ENCODE measurements at places on chromosomes 13 and 19. TPM values are rescaled to one million over a fixed set of nuclear protein-coding genes. Genes with fewer than 3 reads are reported as not detected.

DNA sequence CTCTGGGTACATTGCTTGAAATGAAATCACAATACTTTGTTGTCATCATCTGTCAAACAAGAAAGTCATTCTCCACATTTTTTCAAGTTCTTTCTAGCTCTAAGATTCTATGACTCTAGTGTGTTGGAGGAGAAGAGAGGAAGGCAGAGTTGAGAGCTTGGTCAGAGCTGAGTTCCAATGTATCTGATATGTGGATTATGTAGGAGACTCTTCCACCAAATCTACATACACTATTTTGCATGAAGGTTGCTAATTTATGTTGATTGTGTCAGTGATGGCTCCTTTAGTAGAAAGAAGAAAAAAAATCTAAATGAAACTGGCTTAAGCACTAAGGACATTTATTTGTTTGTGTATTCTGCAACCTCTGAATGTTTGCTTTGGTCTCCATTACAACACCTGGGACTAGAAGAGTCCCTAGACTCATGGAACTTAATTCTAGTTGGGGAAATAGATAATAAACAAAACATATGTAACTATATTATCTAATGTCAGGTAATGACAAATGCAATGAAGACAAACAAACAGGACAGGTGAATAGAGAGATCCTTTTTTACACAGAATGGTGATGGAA is 691.9 kb downstream of the UQCRFS1 start:
- H3K27ac ChIP-seq, result no peak overlapping the region
- H3K4me1 ChIP-seq, result no peaks in the 10 kb centered on the region
- no peak overlapping the region for H3K4me3 ChIP-seq
- no peaks in the 10 kb centered on the region for H3K27me3 ChIP-seq

DNA sequence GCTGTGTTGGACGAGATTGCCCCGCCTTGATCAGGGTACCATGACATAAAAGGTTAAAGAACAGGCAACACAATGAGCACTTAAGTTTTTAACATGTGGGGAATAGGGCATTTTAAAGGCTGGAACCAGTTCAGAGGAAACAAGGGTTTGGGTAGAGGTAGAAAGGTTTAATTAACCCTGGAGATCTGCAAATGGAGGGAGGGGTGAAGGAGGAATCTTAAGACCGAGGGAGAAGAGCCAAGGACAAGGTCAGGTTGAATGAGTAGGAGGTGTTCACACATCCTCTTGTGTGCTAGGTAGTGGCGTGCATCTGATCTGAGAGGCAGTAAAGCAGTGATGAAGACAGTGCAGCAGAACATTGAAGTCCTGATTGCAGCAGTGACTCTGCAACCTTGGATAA is 28.5 kb downstream of the SKA3 start:
- no peak overlapping the region for H3K27ac ChIP-seq
- H3K27me3 ChIP-seq, result no peaks in the 10 kb centered on the region
- no peak for DNase-seq
- H3K36me3 ChIP-seq, result no peaks in the 10 kb centered on the region

DNA sequence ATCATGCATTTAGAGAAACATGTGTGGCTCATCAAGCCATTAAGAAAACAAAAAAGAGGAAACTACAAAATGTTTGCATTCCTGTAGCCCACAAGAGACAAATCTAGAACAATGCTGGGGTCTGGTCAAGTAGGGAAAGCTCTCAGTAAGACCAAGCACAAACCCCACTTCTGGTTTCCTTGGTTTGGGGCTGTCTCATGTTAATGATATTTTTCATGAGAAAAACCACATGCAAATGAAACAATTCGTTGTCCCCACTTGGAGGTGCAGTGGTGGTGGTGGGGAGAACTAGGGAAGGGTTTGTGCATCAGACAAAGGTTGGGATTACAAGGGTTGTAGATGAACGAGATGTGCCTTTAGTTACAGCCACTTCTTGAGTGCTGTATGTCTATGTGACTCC is 7.0 kb upstream of the RB1 start:
- no peaks in the 10 kb centered on the region for H3K36me3 ChIP-seq
- no peaks in the 10 kb centered on the region for H3K27me3 ChIP-seq
- DNase-seq, result no peak
- no peak overlapping the region for H3K4me3 ChIP-seq
- no peaks in the 10 kb centered on the region for H3K4me1 ChIP-seq

DNA sequence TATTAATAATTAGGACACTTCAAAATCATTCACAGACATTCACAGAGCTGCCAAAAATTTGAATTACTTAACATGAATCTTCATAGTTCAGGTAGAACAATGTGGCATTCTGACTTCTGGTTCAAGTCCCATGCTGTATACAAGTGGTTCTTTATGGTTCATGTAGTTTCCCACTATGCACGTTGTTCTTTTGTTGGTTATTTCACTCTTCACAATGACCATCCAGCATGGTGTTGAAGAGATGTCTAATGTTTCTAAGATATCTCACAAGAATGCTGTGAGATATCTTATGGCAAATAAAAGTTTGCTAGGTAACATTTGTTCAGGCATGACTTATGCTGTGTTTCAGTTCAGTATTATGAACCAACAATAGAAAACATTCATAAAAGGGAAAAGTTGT is 88.2 kb upstream of the SLITRK6 start:
- no peaks in the 10 kb centered on the region for H3K36me3 ChIP-seq
- no peak overlapping the region for H3K27ac ChIP-seq
- DNase-seq, result no peak
- H3K4me3 ChIP-seq, result no peak overlapping the region
- no peaks in the 10 kb centered on the region for H3K4me1 ChIP-seq

GRCh38 chr13:74571811-74572210 is 437.6 kb upstream of the KLF12 start:
- H3K27ac ChIP-seq, result peak overlapping the region; percentile 55
- peaks cover 34% of the 10 kb centered on the region for H3K4me1 ChIP-seq
- H3K36me3 ChIP-seq, result no peaks in the 10 kb centered on the region
- DNase-seq, result no peak
- no peaks in the 10 kb centered on the region for H3K27me3 ChIP-seq

Gene ZNF681
- total RNA-seq, result 11.4 TPM

Gene RHPN2
- 28.0 TPM for total RNA-seq

Gene PTH2
- not detected for total RNA-seq

Gene CD177
- total RNA-seq, result not detected

GRCh38 chr13:79522583-79522982 is 41.6 kb downstream of the NDFIP2 start:
- H3K4me3 ChIP-seq, result no peak overlapping the region
- no peak overlapping the region for H3K27ac ChIP-seq
- no peaks in the 10 kb centered on the region for H3K36me3 ChIP-seq

GRCh38 chr19:359653-359925 is 15.0 kb upstream of the MIER2 start:
- no peak overlapping the region for H3K27ac ChIP-seq
- H3K4me1 ChIP-seq, result no peaks in the 10 kb centered on the region
- no peaks in the 10 kb centered on the region for H3K36me3 ChIP-seq
- DNase-seq, result no peak
- no peak overlapping the region for H3K4me3 ChIP-seq

Gene MTIF3
- 47.0 TPM for total RNA-seq

- H3K36me3 ChIP-seq, result no peaks in the 10 kb centered on the region
- no peak overlapping the region for H3K4me3 ChIP-seq
- no peak overlapping the region for H3K27ac ChIP-seq
- no peaks in the 10 kb centered on the region for H3K27me3 ChIP-seq
These were observed 20.7 kb downstream of the NDFIP2 start for GRCh38 chr13:79501538-79502232.

Gene LYPD3
- total RNA-seq, result 0.37 TPM

DNA sequence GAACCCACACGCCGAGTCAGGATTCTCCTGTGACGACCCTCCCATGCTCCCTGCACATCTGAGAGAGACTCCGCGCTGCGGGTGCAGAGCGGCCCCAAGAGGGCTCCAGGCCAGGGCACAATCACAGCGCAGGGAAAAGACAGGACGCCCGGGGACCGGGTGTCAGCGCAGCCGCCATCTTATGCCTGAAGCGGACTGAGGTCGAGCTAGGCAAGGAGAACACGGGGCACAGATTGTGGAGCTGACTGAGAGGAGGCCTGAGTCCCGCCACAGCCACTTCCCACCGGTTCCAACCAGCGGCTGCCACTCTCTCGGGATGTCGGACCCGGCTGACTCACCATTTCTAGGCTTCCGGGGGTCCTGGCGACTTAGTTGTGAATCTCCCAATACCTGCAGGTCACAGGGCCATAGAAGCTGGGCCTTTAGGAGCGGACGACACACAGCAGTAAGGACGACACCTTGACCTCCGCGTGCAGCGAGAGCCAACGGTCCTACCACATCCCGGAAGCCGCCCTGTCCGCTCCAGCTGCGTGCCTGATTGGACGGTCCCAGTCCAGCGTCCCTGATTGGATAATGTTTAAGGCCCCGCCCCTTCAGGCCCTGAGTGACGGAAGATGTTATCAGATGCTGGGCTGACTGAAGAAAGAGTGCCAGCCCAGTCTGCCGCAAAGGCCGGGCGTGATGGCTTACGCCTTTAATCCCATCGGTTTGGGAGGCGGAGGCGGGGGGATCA is at the start of gene ZNF728:
TSS of gene ZNF728 (minus strand) at position 487 of the 733 bp plus-strand sequence. CDS start at position 341, 146 bp downstream.
- H3K36me3 ChIP-seq, result peaks cover 3% of the 10 kb centered on the region
- no peaks in the 10 kb centered on the region for H3K4me1 ChIP-seq
- no peak for DNase-seq
- H3K27ac ChIP-seq, result no peak within 1 kb of the TSS
- no peak within 1 kb of the TSS for H3K4me3 ChIP-seq

- no peaks in the 10 kb centered on the region for H3K4me1 ChIP-seq
These were observed 72.0 kb upstream of the GPR183 start for GRCh38 chr13:99378985-99379733.

Gene FFAR2
- total RNA-seq, result not detected

- H3K36me3 ChIP-seq, result no peaks in the 10 kb centered on the region
- H3K4me3 ChIP-seq, result no peak overlapping the region
- H3K4me1 ChIP-seq, result no peaks in the 10 kb centered on the region
- H3K27me3 ChIP-seq, result no peaks in the 10 kb centered on the region
These were observed 152.4 kb downstream of the LMO7 start for GRCh38 chr13:75788481-75788981.

Gene PRODH2
- total RNA-seq, result not detected

DNA sequence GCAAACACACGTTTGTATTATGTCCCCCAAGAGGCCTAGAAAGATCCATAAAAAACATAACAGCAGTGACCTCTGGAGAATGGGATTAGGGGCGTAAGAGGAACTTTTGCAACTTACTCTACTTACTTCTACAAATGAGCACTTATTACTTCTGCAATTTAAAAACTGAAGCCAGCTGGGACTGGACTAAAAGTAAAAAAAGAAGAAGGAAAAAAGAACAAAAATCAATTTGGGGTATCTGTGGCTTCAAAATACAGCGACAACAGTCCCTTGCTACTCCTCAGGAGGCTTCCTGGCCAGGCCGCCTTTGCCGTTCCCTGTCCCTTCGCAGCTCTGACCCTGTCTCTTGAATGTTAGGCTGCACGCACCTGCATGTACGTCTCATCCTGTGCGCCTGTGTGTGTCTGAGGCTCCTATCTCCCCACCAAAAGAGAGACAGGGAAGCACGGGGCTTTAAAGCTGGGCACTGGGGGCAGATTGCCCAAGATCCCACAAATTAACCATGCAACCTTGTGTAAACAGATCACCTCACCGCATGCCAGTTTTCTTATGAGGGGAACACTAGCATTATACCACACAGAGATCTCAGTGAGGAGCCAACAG is 12.1 kb upstream of the FKRP start:
- H3K27ac ChIP-seq, result no peak overlapping the region

DNA sequence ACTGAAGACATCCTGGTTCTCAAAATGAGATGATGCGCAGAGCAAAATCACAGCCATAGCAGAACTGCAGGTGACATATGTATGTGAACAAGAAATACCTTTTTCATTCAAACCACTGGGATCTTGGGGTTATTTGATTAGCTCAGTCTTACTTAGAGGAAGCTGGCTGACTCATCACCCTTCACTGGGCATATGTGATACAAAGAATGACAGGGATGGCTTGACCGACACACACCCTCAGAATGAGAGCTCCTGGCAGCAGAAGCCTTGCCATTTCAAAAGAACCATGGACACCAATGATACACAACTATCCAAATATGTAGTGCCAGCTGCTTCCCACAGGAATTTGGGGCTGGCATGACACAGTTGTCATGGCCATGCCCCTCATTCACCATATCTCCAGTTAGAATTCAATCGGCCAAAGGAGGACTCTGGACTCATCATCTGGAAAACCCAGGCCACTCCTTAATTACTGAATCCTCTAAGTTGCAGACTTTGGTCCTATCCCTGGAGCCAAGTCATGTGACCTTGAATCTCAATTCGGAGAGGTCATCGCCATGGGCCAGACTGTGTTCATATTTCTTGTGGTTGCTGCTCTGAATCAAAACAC is 115.8 kb downstream of the KATNAL1 start:
- H3K27ac ChIP-seq, result no peak overlapping the region
- no peak for DNase-seq
- peaks cover 11% of the 10 kb centered on the region for H3K4me1 ChIP-seq
- no peaks in the 10 kb centered on the region for H3K27me3 ChIP-seq
- no peak overlapping the region for H3K4me3 ChIP-seq

DNA sequence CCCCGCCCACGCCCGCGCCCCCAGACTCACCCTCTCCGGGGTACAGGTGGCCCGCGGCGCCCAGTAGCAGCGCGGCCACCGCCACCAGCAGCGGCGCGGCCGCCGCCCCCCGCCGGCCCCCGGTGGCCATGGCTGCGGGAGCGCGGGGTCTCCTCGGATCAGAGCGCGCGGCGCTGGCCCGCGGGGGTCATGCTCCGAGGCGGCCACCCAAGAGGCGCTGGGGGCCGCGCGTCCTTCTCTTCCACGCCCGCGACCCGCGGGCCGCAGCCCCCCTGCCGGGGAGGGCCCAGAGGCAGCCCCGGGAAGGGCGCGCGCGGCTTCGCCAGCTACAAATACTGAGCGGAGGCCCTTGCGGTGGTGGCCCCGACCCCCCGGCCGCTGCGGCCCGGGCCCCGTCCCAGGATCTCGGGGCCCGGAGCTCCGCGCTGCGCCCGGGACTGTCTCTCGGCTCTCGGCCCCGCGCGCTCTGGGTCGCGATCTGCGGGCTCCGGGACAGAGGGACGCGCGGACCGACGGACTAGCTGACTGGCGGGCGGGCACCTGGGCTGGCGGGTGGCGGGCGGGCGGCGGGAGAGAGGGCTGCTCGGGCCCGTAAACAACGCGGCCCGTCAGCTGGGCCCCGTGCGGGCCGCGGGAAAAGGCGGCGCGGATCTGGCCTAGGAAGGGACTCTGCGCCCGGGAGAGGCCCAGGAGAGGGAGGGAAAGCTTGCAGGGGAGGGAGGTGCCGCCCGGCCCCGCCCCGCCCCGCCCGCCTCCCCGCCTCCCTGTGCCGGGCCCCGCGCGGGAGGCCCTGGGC is at the start of gene INSR:
TSS of gene INSR (minus strand) at position 653 of the 796 bp plus-strand sequence. CDS start at position 130, 523 bp downstream.
- DNase-seq, result peak; percentile 93
- no peaks in the 10 kb centered on the region for H3K36me3 ChIP-seq
- H3K27me3 ChIP-seq, result peaks cover 11% of the 10 kb centered on the region
- H3K27ac ChIP-seq, result no peak within 1 kb of the TSS
- H3K4me3 ChIP-seq, result peak within 1 kb of the TSS; percentile 99
- peaks cover 5% of the 10 kb centered on the region for H3K4me1 ChIP-seq

GRCh38 chr13:92390217-92390616 is 836.4 kb upstream of the GPC6 start:
- H3K36me3 ChIP-seq, result no peaks in the 10 kb centered on the region
- no peaks in the 10 kb centered on the region for H3K4me1 ChIP-seq
- H3K4me3 ChIP-seq, result no peak overlapping the region
- no peak overlapping the region for H3K27ac ChIP-seq

- H3K36me3 ChIP-seq, result no peaks in the 10 kb centered on the region
- no peaks in the 10 kb centered on the region for H3K4me1 ChIP-seq
- no peaks in the 10 kb centered on the region for H3K27me3 ChIP-seq
- H3K27ac ChIP-seq, result no peak overlapping the region
- no peak overlapping the region for H3K4me3 ChIP-seq
These were observed 151.6 kb upstream of the FREM2 start for GRCh38 chr13:38535261-38535660.
